ENCODE measurements at places on chromosomes 1 and 21.

DNA sequence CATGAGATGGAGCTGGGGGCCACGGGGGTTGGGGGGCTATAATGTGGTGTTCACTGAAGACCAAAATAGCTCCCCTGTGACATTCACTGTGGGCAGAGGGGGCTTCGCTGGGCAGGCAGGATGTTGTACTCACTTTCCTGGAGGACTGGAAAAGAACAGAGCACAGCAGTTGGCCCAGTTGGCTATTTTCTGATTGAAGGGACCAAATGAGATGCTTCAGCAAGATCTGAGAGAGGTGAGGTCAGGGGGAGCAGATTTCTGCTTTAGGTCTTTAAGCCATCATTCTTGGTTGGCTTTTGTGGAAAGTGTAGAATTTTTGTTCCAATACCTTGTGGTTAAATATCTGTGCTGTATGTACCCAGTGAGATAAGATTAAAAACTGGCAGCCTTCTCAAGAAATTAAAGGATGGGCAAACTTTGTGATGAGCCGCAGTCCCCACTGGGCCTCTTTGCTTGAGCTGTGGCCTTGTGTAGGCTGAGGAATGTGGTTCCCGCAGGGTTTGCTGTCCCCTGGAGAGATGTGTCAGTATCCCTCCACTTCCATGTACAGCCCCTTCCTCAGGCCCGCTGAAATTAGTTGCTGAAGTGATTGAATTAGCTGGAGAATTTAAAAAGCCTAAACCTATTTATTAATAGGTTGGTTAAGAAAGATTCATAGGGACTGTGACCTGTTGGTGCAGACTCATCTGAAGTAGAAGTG lies 80.7 kb downstream of the ATP5PO start:
- DNase-seq = no peak

DNA sequence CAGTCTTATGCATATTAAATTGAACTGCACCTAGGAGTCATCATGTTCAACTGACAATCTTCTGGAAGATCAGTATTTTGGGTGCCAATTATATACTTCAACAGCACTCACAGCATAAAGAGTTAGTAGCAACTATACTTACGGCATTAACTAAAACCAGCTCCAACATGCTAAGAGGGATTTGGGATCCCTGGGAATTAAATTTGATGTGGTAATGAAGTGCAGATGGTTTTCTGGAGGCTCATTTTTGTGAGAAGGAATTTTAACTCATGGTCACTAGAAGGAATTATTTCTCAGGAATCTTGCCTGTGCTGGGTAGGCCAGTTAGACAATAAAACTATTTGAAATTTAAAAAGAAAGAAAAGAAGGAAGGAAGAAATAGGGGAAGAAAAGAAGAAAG lies 18.3 kb downstream of the IFI44 start:
- no peak for DNase-seq

DNA sequence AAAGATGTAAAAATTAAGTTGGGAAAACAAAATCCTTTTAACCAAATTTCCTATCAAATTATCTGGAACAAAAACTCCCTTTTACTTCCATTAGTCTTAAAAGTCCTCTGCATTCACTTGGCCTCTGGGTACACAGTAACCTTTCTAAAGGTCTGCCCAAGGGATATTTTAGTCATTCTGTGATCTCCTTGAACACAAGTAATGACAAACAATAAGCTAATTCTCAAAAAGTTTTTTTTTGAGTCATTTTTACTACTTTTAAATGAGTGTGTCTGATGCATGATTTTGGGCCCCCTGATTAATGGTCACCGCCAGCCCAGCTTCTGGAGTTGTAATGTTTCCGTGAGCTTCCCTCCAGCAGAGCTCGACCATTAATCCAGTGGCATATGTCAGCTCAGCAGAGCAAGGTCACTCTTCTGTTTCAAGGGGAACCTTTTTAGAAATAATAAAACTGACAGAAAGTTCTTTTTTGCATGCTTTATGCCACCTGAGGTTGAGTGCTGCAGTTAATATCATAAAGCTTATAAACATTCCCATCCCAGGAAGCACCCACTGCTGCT lies 14.3 kb downstream of the SAMSN1 start:
- no peak for DNase-seq

DNA sequence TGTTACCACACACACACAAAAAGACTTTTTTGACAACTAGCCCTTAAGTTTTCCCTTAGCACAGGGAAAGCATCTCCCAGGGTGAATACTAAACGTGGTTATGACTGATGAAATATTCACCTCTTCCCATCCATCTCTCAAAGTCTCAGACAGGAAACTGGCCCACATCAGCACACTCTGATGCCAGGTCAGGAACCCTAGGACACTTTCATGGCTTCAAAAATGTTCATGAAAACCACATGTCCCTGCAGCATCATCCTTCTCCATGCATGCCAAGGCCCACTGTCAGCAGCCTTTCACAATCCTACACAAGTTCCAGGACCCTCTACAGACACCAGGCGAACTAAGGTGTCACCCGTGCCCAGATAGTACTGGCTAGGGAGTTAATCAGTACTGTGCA lies 68.7 kb downstream of the DNTTIP2 start:
- no peak for DNase-seq

- no peak for DNase-seq
These were observed 44.3 kb downstream of the PEX14 start for GRCh38 chr1:10519016-10519417.

DNA sequence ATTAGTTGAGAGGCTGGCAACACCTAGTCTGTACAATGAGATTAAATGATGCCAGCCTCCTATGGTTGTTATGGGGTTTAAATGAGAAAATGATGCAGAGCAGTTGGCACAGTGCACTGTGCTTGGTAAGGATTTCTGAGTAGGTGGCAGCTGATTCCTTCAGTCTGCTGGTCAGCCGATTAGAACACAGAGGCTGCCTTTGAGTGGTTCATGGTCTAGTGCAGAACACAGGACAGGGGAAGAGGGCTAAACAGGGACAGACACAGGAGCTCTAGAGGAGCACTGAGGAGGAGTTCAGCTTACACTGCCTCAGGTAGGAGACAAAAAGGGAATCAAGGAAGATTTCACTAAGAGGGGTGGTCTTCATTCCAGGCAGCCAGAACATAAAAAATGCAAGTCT lies 1.4 kb downstream of the TIE1 start:
- DNase-seq = no peak

GRCh38 chr1:59767119-59767518 lies 47.6 kb upstream of the HOOK1 start:
- DNase-seq = no peak

DNA sequence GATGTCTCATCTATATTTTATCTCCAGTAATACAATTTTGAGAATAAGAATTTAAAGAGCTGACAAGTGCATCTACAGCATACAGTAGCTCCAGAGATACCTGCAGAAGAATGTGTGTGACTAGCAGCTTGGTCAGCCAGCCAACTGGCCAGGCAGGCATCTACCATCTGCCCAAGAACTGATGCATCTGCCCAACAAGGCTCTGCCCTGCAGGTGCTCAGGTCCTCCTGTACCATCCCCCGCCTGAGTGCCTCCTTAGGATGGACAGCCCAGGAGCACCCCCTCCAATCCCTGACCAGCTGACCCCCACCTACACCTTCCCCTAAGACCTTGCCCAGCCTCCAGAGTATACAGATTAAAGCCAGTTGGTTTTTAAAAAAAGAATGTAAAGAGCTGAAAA lies 30.3 kb downstream of the TMEM69 start:
- DNase-seq = no peak

DNA sequence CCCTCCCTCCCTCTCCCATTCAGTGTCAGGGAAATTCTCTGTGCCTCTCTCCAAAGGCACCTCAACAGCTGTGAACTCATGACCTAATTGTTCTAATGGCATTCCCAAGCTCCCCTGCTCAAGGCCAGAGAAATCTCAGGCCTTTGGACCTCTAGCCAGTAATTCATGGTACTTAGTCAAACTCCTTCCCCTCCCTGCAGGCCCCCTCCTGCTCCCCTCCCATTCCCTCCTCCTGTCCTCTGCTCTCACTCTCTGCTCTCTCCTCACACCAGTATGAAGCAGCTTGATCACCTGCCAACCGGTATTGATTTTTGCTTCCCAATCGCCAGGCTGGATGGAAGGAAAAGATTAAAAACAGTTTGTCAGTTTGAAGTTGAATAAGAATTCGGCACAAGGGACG lies 370.5 kb upstream of the PBX1 start:
- no peak for DNase-seq

DNA sequence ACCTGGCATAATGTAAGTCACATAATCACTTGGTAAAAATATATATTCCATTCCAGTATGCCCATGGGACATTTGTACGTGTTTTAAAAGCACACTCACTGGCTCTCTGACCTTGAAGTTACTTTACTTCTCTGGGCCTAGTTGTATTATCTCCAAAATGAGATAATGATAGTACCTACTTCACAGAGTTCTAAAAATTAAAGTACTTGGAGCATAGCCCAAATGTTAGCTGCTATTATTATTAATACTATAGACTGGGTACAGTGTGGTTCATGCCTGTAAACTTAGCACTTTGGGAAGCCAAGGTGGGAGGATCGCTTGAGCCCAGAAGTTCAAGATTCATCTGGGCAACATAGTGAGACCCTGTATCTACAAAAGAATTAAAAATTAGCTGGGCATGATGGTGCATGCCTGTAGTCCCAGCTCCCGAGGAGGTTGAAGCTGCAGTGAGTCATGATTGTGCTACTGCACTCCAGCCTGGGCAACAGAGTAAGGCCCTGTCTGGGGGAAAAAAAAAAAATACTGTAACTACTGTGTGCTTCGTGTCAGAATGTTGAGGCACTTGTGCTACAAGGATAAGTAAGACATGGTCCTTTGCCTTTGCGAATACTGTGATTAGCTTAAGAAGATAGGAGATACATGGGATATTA lies 45.7 kb downstream of the TDRD5 start:
- no peak for DNase-seq

DNA sequence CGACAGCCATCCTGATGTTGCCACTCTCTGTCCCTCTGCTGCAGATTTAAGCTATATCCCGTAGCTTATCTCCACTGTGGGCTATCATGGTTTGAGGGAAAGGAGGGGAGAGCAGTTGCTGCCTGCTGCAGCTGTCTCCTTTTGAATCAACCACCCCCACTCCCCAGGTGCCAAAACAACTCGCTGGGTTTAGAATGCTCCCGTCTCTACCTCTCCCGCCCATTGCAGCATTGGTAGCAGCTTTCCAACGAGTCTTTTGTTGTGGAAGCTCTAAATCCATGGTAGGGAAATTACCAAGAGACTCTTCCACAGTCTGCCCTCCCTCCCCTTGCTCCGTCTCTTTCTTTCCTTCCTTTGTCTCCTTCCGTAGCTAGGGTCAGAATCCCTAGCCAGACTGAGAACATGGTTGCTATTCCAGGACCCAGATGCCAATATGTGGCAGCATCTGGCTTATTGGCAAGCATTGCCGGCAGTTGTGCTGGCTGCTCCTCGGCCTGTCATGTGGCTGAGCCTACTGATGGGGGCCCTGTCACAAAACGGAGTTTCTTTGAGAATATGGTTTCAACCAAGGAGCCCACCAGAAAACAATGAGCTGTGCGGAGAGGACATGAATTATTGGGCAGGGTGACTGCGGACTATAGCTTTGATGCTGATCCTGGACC lies 230.7 kb downstream of the RPS6KC1 start:
- DNase-seq = no peak

- no peak for DNase-seq
These were observed 60.3 kb downstream of the CD46 start for GRCh38 chr1:207811920-207812720.

DNA sequence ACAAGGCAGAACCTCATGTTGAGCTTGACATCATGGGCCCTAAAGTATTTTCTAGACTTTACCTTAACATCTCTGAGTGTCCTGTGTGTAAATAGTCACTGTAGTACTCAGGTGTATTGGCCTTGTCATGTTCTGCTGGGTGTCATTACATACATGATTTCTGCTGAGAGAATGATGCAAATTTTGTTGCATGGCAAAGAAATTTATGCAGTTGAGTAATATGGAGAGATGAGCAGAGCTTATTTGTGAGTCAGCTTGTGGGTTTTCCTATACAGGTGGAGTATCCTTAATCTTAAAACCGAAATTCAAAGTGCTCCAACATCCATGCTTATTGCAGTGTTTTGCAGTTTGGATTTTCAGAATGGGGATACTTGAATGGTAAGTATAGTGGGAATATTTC lies 36.6 kb downstream of the RGL1 start:
- no peak for DNase-seq

GRCh38 chr21:35606578-35606977 lies 453.7 kb downstream of the SETD4 start:
- DNase-seq = no peak

- DNase-seq = no peak
These were observed 58.1 kb downstream of the SCCPDH start for GRCh38 chr1:246782120-246782900.

DNA sequence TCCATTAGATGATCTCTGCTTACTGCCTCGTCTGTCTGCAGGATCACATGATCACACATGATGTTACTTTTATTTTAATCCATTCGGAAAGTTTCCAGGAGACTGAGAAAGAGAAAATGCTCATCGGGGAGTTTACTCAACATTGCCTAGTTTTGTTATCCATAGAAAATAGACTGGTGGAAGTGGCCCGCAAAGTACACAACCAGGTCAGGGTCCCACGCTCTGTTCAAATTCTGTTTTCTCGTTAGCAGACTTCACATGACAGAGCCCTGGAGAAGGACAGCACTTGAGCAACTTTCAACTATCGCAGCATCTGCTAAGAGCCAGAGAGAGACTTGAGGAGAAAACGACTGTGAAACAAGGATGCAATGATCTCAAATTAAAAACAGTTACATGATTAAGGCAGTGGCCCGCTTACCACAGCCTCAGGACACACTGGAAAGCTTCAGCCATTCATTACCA lies 44.2 kb downstream of the ADAMTS1 start:
- no peak for DNase-seq

DNA sequence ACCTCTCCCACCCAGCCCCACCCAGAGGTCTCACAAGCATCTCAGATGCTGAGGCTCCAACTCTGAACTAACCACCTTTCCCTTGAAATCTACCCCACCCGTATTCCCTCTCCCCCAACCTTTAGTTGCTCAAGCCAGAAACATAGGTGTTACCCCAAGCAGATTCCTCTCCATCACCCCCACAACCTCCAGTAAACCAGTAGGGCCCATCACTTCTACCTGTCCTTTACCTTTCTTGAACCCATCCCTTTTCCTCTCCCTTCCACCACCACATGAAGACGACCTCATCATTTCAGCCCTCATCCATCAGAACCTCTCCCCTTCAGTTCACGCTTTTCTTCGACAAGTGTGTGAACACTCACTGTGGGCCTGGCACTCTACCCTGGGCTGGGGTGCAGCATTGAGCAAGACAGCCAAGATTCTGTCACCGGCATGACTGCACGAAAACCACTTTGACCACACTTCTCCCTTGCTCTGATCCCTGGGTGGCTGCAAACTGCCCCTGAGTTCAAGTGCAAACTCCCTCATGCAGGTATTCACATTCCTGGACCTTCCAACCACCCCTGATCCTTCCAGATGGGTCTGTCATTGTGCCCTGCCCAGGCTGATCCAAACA lies 65.5 kb upstream of the LAPTM5 start:
- DNase-seq = no peak

GRCh38 chr1:160258177-160258798 lies 4.1 kb downstream of the DCAF8 start:
- no peak for DNase-seq

GRCh38 chr1:22262583-22262982 lies 119.7 kb upstream of the WNT4 start:
- no peak for DNase-seq

Measured in activated CD4-positive, alpha-beta T cell treated with anti-CD3 and anti-CD28 coated beads, Interleukin-2, amount 50 U/mL, for 4 hours (primary cell).